ENCODE measurements at places on chromosomes 13 and 19. TPM values are rescaled to one million over a fixed set of nuclear protein-coding genes. Genes with fewer than 3 reads are reported as not detected.

Gene MYO16
- total RNA-seq = not detected

Gene SBK3
- 0.58 TPM for total RNA-seq

Gene KANK3
- total RNA-seq = 3.7 TPM

Gene RASAL3
- total RNA-seq = 1.4 TPM

Gene PRKCG
- total RNA-seq = not detected

Gene C19orf18
- not detected for total RNA-seq

Gene GDF15
- total RNA-seq = 92.8 TPM

Measured in myometrial cell (primary cell).